T-cell (primary cell): ENCODE measurements at places on chromosomes 2 and 18.

GRCh38 chr2:206202446-206202845 is 42.8 kb downstream of the EEF1B2 start:
- no peak for DNase-seq

DNA sequence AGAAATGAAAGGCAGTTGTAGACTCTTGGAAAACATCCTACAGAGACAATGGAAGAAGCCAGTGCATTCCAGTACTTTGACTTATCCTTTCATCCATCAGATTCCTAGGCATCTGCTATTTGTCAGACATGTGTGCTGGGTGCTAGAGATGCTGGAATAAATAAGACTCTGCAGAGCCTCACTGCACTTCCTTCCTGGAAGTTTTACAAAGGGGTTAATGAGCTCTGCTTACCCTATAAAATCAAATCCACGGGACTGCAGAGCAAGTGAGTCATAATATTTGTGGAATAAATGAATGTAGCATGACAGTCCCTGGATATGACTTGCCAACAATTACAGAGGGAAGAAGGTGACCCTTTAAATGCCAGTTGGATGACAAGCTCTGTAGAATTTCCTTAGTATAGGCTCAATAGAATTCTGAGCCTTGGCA is 52.7 kb upstream of the NPAS2 start:
- no peak for DNase-seq

- DNase-seq, result no peak
Observed at GRCh38 chr18:31250902-31251301, 67.1 kb upstream of the DSG1 start.

- peak; percentile 79 for DNase-seq
Observed at GRCh38 chr2:196239622-196240587, 68.5 kb upstream of the STK17B start.

GRCh38 chr2:106552921-106553320 is 65.8 kb downstream of the CD8B2 start:
- DNase-seq, result no peak

GRCh38 chr2:239327536-239328350 is 73.1 kb downstream of the HDAC4 start:
- no peak for DNase-seq

GRCh38 chr2:19041434-19042041 is 316.9 kb downstream of the OSR1 start:
- DNase-seq, result no peak

DNA sequence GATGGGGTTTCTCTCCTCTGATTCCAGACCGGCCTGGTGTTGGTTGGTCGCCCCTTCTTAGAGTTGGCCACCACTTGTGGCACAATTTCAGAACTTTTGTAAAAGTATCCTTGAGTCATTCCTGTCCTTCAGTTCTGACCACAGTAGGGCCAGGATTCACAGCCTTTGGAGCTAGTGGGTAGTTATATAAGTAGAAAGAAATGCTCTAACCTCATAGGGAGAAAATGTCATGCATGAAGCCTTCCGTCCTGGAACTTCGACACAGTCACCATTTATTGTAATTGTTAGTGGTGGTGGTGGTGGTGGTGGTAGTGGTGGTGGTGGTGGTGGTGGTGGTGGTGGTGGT is 65.4 kb downstream of the EPAS1 start:
- no peak for DNase-seq
